ENCODE measurements at places on chromosomes 1 and 21.

- no peak for DNase-seq
Measured at GRCh38 chr1:184014271-184014670, 23.3 kb downstream of the COLGALT2 start.

GRCh38 chr1:228045405-228045804 is 37.1 kb upstream of the ARF1 start:
- no peak for DNase-seq

GRCh38 chr1:181345146-181345545 is 138.2 kb upstream of the CACNA1E start:
- DNase-seq = no peak

GRCh38 chr1:27618341-27619082 is 14.6 kb upstream of the AHDC1 start:
- no peak for DNase-seq

DNA sequence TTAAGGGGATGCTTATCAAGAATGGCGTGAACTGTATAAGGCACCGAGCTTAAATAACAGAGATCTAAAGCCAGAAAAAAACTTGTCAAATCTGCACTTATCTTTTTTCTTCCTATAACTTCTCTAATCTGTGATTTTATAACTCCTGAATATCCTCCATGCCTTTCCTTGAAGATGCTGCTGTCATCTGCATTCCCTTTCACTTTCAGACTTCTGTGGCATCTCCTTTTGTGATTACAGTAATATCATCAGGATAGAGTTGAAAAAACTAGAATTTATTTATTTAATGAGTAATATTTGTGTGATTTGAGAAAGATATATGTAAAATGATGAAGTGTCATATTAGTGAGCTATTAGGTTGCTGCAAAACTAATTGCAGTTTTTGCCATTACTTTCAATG is 357.8 kb upstream of the PTBP2 start:
- DNase-seq = no peak

DNA sequence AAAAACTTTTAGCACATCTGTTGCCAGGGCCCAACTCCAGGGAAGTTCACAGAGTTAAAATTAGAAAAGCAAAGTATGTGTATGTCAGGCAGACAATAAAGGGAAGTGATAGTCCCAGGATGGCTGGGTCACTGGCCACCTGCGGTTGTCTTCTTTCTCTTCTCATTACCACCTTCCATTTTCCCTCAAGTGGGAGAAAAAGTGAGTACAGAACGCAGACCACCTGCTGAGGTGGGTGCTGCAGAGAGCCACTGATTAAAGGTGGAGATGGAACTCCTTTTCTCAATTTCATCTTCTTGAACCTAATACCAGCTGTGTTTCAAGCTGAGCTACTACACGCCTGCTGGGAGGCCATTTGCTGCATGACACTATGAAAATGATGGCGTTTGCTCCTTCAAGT is 88.8 kb upstream of the PDE4B start:
- DNase-seq = no peak

- no peak for DNase-seq
Measured at GRCh38 chr1:201358596-201358995, 18.9 kb downstream of the TNNT2 start.

DNA sequence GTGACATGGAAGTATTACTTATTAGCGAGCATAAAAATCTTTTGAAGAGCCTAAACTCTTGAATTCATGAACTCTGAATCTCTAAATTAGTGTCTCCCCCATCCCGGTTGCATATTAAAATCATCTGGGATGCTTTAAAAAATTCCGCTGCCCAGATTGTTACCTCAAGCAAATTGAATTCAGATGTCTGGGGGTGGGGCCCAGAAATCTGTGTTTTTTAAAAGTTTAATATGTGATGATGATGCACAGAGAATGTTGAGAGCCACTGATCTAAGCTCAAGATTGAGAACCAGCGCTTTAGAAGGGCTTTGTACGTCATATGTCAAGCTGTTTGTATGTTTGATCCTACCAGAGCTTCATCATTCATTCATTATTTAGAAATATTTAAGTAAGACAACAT is 446.8 kb downstream of the NUF2 start:
- no peak for DNase-seq

DNA sequence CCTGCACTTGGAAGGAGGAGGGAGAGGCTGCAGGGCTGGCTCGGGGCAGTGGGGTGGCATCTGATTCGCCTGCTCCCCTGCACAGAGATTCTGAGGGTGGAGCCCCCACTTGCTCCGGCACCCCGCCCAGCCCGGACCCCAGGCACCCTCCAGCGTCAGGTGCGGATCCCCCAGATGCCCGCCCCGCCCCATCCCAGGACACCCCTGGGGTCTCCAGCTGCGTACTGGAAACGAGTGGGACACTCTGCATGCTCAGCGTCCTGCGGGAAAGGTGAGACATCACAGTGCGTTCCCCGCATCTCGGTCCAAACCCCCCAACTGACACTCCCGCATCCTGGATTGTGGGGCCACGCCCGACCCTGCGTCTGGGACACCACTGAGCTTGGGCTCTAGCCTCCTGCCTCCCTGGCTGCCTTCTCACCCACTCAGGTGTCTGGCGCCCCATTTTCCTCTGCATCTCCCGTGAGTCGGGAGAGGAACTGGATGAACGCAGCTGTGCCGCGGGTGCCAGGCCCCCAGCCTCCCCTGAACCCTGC is 7.9 kb downstream of the ADAMTSL4 start:
- DNase-seq = no peak

GRCh38 chr1:11784993-11785769 is 20.6 kb downstream of the MTHFR start:
- DNase-seq = no peak

DNA sequence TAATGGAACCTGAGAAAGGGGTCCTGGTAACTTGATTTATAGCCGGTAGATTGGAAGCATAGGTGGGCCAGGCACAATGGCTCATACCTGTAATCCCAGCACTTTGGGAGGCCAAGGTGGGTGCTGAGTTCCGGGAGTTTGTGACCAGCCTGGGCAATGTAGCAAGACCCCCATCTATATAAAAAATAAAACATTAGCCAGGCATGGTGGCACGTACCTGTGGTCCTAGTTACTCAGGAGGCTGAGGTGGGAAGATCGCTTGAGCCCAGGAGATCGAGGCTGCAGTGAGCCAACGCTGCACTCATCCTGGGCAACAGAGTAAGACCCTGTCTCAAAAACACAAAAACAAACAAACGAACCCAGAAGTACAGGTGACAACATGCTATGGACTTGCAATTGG is 76.5 kb downstream of the ZNF281 start:
- no peak for DNase-seq

- no peak for DNase-seq
Measured at GRCh38 chr21:43835050-43835449, 30.0 kb upstream of the AGPAT3 start.

- peak; percentile 72 for DNase-seq
Measured at GRCh38 chr1:1000357-1001056, 610 bp upstream of the HES4 start.

- DNase-seq = no peak
Measured at GRCh38 chr1:162471290-162471853, 26.2 kb upstream of the UHMK1 start.

GRCh38 chr1:156993426-156994147 is 52.0 kb downstream of the ARHGEF11 start:
- no peak for DNase-seq
